Activated CD8-positive, alpha-beta T cell treated with anti-CD3 and anti-CD28 coated beads for 36 hours (primary cell): ENCODE measurements at places on chromosomes 13 and 19.

DNA sequence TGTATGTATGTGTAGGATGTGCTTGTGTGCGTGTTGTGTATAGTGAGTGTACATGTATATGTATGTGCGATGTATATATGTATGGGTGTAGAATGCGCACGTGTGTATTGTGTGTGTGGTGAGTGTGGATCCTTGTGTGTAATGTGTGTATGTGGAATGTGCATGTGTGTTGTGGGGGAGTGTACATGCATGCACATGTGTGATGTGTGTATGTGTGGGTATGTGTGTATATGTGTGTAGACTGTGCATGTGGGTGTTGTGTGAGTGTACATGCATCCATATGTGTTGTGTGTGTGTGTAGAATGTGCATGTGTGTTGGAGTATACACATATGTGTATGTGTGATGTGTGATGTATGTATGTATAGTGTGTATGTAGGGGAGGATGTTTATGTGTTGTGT is 18.0 kb upstream of the SPACA7 start:
- DNase-seq = no peak

- no peak for DNase-seq
Observed at GRCh38 chr13:25180775-25181537, 8.9 kb upstream of the AMER2 start.

DNA sequence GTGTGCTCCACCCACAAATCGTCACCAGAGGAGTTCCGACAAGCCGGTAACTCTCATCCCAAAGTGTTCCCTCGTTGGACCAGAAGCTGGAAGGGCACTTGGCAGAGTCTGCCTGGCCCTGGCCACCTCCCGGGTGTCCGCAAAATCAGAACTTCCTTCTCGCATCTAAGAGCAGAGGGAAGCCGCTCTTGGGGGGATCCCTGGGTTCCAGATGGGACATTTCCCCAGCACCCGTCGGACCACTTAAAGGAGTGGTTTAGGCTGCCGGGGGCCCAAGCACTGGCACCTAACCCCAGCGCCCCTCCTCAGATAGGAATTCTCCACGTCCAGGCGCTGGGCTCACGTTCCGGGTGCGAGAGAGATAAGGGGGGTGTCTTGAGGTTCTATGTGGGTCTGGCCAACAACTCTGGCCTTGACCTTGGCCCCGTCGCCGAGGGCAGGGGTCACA is 857 bp upstream of the MAP2K7 start:
- no peak for DNase-seq

GRCh38 chr13:49596221-49596620 is 10.9 kb upstream of the RCBTB1 start:
- DNase-seq = no peak

DNA sequence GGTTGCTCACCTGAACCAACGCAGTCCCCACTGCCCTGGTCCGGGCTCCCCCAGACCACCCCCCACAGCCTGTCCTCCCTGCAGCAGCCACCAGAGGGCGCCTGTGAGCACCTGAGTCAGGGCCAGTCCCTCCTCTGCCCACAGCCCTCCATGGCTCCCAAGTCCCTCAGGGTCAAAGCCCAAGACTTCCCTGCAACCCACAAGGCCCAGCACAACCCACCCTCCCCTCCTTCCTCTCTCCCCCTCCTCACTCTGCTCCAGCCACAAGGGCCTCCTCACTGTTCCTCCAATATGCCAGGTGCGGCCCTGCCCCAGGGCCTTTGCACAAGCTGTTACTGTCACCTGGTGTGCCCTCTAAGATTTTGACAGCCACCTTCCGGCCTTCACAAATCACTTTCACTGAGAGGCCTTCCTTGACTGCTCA is 10.9 kb downstream of the GNA15 start:
- DNase-seq = peak; percentile 73

- DNase-seq = no peak
Observed at GRCh38 chr13:37599519-37599918, 951 bp upstream of the POSTN start.

- no peak for DNase-seq
Observed at GRCh38 chr13:73079359-73079758, 20.6 kb downstream of the KLF5 start.

DNA sequence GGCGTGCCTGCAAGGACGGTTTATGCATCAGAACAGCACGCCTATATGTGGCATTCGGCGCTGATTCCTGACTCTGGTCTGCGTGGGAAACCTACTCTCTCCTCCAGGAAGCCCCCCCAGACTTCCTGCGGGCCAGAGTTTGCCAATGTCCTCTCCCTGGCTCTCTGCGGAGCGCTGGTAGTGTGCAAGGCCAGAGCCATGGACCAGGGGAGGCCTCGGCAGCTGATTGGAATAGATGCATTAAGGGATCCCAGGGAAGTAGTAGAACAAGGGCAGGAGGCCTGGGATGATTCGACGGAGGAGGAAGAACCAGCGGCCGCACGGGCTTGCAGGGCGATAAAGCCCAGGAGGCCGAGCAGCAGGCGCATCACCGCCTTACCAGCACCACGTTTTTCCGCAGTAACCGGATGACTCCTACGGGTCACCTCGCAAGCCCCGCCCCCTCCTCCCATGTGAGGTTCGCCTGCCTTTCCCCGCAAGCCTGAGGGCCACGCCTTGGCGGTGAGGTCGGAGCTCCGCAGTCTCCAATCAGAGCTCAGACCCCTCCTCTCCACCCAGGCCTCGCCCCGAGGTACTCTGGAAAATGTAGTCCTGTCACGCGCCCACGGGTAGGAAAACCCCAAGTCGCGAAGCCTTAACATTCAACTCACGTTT is 5.0 kb downstream of the CLEC11A start:
- DNase-seq = peak; percentile 96

DNA sequence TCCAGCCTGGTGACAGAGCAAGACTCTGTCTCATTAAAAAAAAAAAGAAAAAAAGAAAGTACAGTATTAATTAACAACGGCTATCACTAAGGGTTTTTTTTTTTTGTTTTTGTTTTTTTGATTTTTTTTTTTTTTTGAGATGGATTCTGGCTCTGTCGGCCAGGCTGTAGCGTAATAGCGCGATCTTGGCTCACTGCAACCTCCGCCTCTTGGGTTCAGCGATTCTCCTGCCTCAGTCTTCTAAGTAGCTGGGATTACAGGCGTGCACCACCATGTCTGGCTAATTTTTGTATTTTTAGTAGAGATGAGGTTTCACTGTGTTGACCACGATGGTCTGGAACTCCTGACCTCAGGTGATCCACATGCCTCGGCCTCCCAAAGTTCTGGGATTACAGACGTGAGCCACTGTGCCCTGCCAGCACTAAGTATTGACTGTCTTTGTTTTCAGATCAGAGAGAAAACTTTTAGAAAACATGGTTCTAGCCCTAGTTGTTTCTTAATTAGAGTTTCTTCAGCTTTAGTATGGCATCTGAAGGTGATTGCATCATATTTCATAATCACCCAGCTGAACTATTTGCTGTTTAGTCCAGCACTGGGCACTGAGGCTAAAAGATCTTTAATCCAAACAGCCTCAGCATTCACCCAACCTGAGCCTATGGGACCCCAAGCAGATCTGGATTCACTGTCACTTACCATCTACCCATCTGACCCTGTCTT is 2.7 kb upstream of the GATAD2A start:
- no peak for DNase-seq

DNA sequence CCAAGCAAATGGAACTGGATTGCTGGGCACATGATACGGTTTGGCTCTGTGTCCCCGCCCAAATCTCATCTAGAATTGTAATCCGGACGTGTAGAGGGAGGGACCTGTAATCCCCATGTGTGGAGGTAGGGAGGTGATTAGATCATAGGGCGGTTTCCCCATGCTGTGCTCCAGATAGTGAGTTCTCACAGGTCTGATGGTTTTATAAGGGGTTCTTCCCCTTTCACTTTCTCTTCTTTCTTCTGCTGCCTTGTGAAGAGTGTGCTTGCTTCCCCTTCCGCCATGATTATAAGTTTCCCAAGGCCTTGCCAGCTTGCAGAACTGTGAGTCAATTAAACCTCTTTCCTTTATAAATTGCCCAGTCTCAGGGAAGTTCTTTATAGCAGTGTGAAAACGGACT is 32.6 kb upstream of the MTIF3 start:
- no peak for DNase-seq

DNA sequence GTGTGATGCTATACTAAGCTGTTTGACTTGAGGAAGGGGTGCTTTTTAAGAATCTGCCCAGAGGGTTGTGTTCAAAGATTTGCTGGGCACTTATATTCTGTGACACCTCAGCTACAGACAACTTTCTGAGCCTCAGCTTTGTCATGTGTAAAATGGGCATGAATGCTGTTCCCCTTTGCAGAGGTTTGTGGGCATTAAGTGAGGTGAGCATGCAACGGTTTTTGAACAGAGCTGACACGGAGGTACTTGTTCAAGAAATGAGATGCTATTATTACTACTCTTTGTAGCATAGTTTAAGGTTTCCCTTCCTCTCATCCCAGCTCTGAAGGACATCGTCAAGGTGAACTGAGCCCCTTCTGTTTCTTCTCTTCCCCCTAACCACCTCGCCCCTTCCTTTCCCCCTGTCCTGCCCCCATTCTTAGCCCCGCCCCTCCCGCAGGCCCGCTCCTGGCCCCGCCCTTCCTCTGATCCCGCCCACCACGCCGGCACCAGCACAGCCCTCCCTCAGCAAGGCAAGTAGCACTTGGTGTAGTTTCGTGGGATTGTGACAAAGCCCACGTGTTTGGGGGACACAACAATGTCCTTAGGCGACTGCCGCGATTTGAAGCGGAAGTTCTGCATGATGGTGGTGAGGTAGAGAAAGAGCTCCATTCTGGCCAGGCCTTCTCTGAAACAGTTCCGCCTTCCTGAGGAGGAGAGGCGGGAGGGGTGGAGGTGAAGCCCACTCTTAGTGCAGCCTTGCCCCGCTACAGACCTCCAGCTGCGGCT is 26.1 kb upstream of the CYP2A7 start:
- DNase-seq = peak; percentile 69

DNA sequence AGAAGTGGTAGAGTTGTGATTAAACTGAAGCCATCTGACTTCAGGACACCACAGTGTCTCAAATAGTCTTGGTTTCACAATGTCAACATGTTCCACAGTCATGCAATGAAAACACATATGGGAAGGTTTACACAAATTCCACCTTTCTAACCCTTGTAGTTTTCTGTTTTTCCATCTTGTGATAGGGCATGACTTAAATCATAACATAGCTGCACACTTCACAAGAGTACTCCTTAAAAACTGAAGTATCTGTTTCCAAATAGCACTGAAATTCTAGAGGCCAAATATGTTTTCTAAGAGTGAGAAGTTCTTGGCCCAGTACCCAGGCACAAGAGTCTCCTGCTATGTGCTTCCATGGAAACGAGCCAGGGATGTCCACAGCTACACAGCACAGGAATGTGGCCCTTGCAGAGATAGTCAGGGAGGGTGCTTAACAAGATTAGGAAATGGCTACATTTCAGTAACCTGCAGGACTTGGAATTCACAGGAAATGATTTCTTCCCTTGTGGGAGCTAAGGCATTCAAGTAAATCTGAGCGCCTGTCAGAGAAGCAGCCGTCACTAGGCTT is 269.1 kb downstream of the NDFIP2 start:
- no peak for DNase-seq

- DNase-seq = no peak
Observed at GRCh38 chr19:8423817-8424223, 10.7 kb downstream of the MARCHF2 start.

- no peak for DNase-seq
Observed at GRCh38 chr19:37931881-37932655, 25.1 kb downstream of the SIPA1L3 start.

DNA sequence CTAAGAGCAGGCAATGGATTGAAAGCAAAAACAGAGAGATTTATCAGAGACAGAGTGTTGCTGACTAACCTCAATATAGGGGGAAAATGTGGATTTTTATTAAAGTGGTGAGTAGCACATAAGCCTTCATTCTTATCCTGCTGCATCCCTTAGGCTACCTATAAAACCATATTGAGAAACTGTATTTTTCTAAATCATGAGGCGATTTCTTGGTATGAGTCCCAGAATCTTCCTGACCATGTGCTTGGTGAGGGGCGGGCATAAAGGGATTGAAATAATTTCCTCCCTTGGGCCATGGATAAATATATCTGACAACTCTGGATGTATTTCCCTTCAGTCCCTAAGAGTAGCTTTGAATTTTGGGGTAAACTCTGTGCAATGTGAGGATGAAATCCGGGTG is 72.8 kb downstream of the EFNB2 start:
- DNase-seq = no peak
